Left ventricle myocardium inferior (tissue), 1 donor: ENCODE measurements at places on chromosomes 2 and 18.

DNA sequence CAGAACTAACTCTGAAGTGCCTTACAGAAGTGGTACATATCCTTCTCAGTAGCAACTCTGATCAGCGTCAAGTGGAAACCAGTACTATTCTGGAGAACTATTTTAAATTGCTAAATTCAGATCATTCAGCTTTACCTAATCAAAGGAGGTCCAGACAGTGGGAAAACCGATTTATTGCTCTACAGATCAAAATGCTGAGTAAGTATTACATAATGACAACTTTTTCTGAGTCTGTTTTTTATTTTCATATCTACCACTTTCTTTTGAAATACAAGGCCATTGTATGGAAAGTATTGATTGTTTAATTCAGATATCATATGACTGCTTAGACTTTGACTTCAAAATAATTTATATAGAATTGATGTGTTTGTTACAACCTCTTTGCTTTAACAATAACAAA is 68.7 kb downstream of the NBEAL1 start:
- DNase-seq, result no peak

DNA sequence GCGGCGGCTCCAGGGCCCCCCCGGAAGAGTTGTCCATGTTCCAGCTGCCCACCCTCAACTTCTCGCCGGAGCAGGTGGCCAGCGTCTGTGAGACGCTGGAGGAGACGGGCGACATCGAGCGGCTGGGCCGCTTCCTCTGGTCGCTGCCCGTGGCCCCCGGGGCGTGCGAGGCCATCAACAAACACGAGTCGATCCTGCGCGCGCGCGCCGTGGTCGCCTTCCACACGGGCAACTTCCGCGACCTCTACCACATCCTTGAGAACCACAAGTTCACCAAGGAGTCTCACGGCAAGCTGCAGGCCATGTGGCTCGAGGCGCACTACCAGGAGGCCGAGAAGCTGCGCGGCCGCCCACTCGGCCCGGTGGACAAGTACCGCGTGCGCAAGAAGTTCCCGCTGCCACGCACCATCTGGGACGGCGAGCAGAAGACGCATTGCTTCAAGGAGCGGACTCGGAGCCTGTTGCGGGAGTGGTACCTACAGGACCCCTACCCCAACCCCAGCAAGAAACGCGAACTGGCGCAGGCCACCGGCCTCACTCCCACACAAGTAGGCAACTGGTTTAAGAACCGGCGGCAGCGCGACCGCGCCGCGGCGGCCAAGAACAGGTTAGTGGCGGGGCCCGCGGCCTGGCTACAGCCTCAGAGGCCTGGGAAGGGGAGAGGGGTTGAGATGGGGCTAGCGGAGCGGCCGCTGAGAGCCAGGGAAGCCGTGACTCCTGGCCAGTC is 965 bp downstream of the SIX3 start:
- DNase-seq, result no peak

- DNase-seq, result no peak
Measured at GRCh38 chr2:102677244-102678215, 58.2 kb downstream of the SLC9A2 start.

- no peak for DNase-seq
Measured at GRCh38 chr18:63025251-63026090, 294.1 kb downstream of the BCL2 start.

- DNase-seq, result no peak
Measured at GRCh38 chr2:229022652-229023051, 248.4 kb downstream of the PID1 start.

DNA sequence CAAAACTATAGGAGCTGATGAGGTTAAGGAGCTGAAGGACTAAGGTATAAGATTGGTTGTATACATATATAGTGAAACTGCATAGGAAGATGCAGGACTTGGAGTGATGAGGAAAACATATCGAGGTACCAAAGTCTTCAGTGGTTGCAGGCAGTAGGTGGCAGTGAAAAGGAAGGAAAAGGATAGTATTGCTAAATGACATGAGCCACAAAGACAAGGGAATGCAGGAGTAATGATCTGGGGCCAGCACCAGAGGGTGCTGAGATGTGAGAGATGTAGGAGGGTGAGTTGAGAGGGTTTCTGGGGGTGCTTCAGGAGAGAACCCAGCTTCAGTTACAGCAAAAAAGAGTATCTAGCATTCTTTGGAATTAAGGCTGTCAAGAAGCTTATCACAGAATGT is 172.2 kb upstream of the MYO3B start:
- DNase-seq, result no peak

DNA sequence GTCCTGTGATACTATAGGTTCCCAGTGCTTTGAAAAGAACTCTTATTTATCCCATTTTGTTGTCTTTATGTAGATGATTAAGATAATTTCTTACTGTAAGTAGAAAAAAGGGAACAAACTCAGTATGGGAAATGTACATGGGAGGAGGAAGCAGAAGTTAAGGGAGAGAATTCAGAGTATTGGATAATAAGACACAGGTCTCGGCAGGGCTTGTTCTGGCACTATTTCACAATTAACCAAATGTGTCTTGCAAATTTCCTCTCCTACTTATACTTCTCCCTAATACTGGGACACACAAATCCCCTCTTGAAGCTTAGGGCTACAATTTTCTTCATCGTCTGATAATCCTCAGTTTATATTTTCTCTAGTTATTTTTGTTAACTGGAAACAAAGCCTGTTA is 744.0 kb downstream of the ADCYAP1 start:
- no peak for DNase-seq

DNA sequence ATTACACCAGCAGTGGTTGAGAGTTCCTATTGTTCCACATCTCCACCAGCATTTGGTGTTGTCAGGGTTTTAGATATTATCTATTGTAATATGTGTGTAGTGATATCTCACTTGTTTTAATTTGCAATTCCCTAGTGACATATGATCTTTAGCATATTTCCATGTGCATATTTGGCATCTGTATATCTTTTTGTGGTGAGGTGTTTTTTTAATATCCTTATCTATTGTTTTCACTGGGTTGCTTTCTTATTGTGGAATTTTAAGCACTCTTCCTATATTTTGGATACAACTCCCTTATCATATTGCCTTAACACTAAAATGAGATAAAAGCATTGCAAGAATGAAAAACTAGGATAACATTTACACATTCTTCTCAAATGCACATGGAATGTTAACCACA is 453.9 kb upstream of the FSIP2 start:
- no peak for DNase-seq

DNA sequence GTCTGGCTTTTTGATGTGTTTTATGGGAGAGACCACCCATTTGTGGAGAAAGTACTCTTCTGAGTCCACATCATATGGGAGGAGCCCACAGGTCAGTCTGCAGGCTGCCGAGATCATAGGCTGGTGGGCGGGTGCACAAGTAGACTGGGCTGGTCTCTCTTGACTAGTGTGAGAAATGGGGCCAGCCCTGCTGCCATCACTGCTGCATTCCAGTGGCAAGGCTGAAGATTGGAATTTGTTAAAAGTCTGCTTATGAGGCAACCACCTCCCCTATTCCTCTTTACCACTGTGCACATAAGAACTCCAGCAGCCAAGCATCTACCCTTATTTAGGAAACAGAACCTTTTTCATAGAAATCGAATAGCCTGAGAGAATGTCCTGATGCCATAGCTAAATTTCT is 200.7 kb downstream of the DIS3L2 start:
- no peak for DNase-seq

DNA sequence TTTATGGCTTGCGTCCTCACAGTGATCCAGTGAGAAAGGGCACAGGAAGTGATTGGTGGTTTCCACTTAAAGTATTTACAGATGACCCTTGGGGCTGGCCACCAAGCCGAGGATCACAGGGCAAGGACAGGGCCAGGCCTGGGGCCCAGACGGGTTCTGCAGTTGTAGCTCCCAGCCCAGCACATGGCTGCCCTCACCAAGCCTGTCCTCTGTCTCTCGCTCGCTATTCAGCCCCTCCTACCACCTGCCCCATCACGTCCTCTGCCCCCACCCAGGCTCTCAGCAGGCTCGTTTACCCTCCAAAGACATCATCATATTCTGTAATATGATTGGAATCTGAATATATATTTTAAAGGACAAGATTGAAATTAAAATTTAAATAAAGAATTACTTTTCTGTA is 246.0 kb downstream of the KLHL29 start:
- DNase-seq, result no peak

- no peak for DNase-seq
Measured at GRCh38 chr18:79223431-79223830, 154.2 kb downstream of the ATP9B start.

GRCh38 chr2:9830685-9831410 is 12.4 kb upstream of the TAF1B start:
- DNase-seq, result no peak

GRCh38 chr2:73418343-73418742 is 32.7 kb downstream of the ALMS1 start:
- peak; percentile 76 for DNase-seq

- no peak for DNase-seq
Measured at GRCh38 chr18:78595924-78596573, 383.6 kb upstream of the SALL3 start.

- DNase-seq, result no peak
Measured at GRCh38 chr18:27428120-27428519, 243.0 kb upstream of the CHST9 start.

DNA sequence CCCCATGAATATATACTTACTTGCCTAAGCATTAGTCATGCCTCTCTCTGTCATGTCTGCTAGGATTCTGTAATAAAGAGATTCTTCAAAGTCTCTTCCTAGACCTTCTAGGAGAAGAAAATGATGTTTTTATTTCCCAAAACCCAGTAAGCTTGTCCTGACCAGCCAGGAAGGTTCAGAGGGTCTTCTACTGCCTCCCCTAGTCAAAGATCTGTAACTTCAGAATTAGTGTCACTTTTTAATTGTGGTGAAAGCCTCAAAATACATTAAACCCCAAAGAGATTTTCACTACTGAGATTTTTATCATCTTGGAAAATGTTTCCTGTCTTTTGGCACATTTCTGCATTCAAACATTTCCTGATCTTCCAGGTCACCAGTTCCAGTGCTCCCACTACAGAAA is 232.9 kb upstream of the STK17B start:
- DNase-seq, result no peak

DNA sequence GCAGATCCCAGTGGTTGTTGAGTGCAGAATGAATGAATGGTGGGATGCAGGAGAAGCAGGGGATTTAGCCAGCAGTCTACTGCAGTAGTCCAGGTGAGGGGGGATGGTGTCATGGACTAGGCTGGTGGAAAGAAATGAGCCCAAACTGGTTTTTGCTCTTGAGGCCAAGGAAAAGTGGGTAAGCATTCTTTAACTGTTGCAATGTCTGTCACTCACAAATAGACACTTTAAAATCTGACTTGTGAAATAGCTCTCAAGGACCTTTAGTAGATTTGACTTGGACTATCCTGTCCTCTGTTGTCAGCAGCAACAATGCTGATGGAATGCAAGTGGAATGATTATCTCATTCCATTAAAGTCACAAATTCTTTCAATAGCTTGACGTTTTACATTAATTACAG is 37.5 kb upstream of the STK17B start:
- no peak for DNase-seq

DNA sequence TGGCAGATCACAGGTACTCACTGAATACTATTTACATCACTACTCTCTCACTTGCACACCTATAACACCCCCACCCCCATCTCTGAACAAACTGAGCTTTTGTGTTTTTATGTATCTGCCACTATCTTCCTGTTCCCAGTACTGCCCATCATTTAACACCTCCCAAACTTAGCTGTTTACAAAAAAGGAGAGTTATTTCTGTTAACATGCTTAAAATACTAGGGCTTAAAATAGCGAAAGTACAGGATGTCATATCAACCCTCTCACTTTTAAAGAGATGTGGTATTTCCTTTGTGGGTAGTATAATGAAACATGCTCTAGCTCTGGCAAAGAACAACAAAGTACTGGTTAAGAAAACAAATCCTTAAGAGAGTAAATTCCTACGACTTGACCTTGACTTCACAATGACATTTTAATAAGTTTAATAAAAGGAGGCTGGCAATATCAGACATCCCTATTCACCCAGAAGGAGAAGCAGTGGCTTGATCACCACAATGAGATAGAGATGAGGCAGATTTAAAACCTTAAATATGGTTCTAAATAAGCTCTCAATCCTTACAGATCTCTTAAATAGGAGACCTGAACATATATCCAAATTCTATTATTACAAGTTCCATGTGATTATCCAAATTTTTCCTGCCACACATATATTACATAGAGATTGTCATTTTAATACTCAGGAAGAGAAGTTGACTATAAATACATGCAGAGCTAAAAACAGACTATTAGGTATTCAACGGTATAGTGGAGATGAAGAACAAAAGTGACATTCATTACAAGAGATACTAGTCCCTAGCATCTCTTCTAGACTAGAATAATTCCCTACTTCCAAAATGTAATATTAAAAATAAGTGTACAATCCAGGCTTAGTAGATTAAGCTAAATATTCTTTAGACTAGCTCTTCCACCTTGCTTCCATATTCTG is 36.9 kb downstream of the TRAK2 start:
- no peak for DNase-seq
